ENCODE measurements at places on chromosomes 2 and 18.

- DNase-seq: no peak
Observed at GRCh38 chr2:238483021-238483420, 56.3 kb downstream of the ASB1 start.

- DNase-seq: no peak
Observed at GRCh38 chr2:15181092-15181745, 379.9 kb downstream of the NBAS start.

- no peak for DNase-seq
Observed at GRCh38 chr2:206477296-206477695, 34.0 kb downstream of the ADAM23 start.

- DNase-seq: no peak
Observed at GRCh38 chr18:36181441-36181840, 5.9 kb upstream of the MOCOS start.

DNA sequence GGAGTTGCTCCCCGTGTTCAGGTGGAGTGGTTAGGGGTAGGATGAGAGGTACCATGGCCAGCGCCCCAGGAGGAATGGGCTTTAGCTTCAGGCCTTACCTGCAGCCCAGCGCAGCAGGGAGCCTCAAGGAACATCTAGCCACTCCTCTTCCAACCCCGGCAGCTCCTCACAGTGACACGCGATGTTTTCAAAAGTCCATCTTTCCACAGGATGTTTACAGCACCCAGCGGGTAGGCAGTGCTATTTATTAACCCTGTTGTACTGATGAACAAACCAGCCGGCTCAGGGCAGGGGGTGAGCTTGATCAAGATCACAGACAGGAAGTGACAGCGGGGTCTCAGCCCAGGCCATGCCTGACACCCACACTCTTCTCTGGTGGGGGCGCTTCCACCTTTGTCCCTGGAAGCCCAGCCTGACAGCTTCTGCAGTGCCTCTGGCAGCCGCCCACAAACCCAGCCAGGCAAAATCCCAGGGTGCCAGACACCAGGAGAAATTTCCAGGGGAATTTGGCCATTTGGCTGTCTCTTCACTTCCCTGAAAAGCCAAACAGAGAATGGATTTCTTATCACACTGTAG lies 18.4 kb upstream of the PRLH start:
- DNase-seq: no peak

DNA sequence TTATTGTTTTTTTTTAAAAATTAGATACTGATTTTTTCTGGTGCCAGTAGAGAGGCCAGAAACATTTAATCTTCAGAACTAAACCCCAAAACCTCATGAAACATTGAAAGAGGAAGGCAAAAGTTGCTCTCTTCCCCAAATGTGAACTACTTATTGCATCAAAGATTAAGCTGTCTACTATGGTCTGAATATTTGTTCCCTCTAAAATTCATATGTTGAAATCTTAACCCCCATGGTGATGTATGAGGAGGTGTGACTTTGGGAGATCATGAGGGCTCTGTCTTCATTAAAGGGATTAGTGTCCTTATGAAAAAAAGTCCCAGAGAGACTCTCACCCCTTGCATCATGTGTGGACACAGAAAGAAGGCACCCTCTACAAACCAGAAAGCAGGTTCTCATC lies 28.2 kb upstream of the SLC8A1 start:
- DNase-seq: no peak

DNA sequence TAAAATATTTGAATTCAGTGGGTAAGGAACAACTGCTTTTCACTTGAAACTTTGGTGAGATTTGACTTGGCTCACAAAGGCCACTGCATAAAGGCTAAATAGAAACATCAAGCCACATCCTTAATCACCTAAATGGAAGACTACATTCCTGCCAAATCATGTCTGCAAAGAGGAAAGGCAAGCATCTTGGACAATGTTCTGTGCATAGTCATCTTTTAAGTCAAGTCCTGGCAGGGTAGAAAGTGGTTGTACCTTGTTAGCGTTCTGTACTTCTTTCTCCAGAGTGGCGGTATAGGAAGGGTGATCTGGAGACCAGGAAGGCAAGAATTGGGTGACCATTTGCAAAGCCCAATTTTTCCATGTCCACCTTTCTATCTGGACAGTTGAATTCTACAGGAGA lies 121.4 kb upstream of the SLC14A2 start:
- no peak for DNase-seq

GRCh38 chr18:46916551-46917107 lies 678 bp downstream of the PIAS2 start:
- no peak for DNase-seq

DNA sequence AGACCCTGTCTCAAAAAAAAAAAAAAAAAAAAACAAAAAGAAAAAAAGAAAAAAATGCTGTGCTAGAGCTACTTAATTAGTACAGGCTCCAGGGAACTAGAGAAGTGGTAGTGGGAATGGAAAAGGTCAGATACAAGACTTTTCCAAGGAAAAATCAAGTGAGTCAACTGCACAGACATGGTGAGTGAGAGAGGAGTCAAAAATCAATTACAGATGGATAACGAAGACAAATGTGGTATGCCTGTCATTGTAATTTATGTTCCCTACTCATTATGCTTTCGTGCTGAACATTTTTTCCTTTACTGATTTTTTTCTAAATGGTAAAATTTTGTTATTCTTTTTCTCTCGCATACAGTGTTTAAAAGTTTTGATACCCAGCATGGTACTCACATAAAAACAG lies 111.5 kb downstream of the MDH1 start:
- DNase-seq: no peak

- DNase-seq: no peak
Observed at GRCh38 chr2:199160677-199161465, 296.9 kb downstream of the SATB2 start.

- DNase-seq: no peak
Observed at GRCh38 chr2:15642815-15643500, 51.3 kb downstream of the DDX1 start.

DNA sequence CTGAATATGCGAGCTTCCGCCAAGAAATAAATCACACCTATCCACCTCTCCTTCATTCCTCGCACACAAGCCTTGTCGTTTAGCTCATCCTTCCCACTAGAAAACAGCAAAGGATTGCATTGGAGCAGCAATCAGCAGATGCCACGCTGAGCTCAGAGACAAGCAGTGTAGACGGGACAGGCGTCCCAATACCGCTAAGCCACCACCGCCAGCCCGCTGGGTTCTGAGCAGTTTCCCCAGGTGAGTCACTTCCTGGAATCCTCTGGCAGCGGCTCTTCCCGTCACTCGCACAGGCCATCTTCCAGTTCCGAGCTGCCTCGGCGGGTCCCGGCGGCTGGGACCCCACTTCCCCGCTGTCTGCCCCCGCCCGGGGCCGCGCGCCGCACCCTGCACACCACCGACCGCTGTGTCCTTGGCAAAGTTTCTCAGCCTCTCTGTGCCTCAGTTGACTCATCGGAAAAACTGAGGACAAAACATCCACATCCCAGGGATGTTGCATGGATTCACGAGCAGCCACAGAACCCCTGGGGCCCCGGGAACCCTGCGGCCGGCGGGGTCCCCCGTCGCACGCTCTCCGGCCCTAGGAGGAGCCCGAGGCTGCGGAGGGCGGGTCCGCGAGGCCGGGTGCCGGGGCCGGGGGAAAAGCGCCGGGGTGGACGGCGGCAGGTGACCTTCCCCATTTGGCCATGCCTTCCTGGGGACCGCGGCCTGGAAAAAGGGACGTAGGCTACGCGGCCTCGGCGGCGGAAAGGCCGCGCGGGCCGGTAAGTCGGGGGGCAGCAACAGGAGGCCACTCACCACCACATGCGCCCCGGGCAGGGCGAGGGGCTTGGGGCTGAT lies 573 bp downstream of the KDSR start:
- peak; percentile 66 for DNase-seq

DNA sequence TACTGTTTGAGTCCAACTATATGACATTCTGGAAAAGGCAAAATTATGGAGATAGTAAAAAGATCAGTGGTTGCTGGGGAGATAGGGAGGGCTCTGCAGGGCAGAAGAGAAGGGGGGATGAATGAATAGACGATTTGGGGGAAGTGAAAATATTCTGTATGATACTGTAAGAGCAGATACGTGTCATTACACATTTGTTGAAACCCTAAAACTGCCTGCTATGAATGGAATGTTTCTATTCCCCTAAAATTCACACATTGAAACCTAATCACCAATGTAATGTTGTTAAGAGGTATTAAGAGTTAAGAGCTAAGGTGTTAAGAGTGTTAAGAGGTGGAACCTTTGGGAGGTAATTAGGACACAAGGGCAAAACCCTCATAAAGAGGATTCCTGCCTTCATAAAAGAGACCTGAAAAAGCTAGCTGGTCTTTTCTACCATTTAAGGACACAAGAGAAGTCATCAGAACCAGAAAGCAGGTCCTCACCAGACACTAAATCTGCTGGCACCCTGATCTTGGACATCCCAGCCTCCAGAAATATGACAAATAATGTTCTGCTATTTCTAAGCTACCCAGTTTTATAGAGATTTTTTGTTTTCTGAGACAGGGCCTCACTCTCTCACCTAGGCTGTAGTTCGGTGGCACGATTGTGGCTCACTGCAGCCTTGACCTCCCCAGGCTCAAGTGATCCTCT lies 76.2 kb downstream of the ATAD2B start:
- DNase-seq: no peak

DNA sequence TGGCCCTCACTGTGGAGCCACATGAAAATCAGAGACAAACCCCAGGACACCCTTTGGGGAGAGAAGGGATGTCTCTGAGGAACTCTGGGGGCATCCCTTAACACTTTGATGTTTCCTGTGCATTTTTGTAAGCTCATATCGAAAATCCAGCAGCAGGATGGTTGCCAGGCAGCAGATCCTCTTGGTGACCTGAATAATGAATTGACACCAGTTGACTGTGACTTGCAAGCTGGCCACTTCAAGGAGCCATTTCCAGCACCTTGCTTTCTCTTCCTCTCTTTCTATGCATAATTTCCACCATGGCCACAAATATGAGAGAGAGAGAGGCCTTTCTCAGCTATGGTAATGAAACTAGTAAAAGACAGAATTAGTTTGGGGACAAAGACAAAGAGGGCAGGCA lies 91.7 kb downstream of the NRP2 start:
- no peak for DNase-seq

GRCh38 chr18:37422116-37422515 lies 143.5 kb downstream of the CELF4 start:
- no peak for DNase-seq

- no peak for DNase-seq
Observed at GRCh38 chr2:140804700-140805260, 1326.0 kb downstream of the LRP1B start.

GRCh38 chr18:56407646-56408180 lies 230.7 kb downstream of the TXNL1 start:
- no peak for DNase-seq

GRCh38 chr2:28152585-28153280 lies 239.9 kb upstream of the FOSL2 start:
- DNase-seq: no peak

DNA sequence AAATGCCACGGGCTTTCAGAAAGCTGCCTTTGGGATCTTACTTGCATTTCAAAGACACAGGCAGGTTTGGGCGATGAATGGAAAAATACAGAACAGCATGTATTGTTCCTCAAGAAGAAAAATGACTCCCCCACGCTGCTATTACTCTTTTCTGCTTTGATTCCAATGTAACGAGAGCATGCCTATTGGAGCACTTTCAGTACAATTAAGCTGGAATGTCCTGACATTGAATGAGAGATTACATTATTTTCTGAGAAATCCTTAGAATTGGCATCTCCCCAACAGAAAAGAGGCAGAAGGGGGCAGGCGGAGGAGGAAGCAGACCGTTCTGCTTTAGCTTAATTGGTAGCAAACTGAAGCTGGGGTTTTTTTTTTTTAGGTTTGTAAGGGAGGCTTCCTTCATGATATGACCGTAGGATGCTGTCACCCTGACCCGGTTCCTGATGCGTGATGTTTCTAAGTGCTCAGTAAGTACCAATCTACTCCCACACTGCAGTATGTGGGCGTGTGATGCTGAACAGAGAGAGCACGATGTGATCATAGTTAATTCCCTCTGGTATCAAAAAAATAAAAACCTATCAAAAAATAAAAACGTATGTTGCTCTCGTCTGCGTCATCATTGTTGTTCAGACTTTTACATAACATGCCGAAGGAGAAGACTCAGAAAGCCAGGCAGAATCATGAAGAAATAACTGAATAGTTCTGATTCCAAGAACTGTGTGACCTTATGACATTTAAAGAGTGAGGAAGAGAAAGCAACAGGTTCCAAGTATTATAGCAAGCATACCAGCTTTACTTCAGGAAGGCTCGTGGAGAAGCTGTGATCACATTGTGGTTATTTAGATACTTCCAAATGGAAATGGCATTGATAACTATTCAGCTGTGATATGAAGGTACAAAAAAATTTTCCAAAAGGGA lies 40.5 kb downstream of the LONRF2 start:
- no peak for DNase-seq

DNA sequence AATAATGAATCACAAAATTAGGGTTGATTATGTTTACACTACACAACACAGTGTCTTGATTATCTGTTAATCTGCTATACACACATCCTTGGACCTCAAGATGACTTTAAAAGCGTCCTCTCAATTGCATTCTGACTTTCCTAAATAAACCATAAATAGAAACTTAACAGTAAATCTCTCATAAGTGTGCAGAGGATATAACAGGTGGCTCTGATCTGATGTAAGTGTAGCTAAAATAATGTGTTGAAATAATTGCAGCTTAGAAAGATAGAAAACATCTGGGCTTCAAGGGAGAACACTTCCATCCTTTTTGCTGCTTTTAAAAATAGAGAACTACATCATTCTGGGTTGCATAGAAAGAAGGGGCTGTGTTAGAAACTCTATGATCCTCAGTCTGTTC lies 78.4 kb upstream of the EFEMP1 start:
- no peak for DNase-seq

DNA sequence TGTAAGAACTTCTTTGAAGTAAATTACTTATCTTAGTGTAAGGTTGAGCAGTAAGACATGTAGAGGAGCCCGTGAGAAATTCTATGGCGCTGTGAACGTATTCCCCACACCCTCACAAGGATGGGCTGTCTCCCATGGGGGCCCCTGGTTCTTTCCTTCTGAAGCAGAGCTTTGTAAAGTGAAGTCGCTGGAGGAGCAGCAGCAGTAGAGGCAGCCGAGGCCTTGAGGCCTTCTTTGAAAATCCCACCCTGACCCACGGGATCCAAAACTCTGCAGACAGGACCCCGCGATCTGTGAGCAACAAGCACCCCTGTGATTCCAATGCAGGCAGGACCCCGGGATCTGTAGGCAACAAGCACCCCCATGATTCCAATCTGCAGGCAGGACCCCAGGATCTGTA lies 23.8 kb upstream of the SNTG2 start:
- DNase-seq: no peak

GRCh38 chr2:176115883-176116813 lies at the start of gene HOXD10:
Gene HOXD10, plus strand, starts transcription at chr2:176116778. Its CDS starts 56 bp downstream, at chr2:176116834.
- no peak for DNase-seq

GRCh38 chr2:209121691-209122090 lies 302.2 kb upstream of the MAP2 start:
- DNase-seq: no peak

DNA sequence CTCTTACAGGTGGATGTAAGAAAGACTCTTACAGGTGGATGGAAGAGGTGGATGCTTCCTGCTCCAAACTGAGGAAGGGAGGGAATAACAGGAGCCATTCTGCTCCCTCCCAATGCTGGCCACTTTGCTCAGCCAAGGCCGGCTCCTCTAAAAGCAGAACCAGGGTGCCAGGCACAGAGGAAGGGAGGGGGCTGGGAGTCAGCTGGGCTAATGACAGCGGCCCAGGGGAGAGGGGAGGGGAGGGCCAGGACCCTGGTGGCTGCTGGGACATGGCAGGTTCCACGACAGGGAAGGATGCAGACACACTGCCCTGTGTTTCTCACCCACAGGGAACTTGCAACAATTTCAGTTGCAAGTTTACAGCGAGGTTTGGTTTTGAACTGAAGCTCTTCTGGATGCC lies 173.4 kb downstream of the ANAPC1 start:
- no peak for DNase-seq

Data from activated naive CD4-positive, alpha-beta T cell treated with anti-CD3 and anti-CD28 coated beads, Interleukin-2, amount 50 U/mL, for 16 hours (primary cell).